ENCODE measurements at places on chromosomes 16 and 17.
A peak's percentile ranks its signal among the peaks of the same experiment; 100 is the strongest.

GRCh38 chr17:82239926-82240505 is 11.2 kb downstream of the SLC16A3 start:
- DNase-seq = peak; percentile 86

DNA sequence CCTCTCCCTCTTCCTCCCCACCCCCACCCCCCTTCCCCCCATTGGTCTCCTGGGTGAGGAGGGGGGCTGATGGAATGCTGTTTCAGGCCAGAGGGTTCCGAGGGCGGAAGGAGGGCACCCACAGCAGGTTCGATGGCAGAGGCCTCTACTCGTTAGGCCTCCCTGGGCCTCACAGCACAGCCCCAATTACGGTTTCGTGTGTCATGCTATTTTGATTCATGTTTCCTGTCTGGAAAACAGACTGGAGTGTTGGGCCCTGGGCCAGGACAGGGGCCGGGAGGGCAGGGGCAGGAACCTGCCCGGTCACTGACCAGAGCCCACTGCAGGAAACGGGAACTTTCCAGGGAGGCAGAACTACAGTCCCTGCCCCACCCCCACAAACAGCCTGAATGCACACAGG is 138.2 kb downstream of the C16orf95 start:
- no peak for DNase-seq

GRCh38 chr16:4176906-4177417 is 60.7 kb upstream of the ADCY9 start:
- DNase-seq = peak; percentile 44

DNA sequence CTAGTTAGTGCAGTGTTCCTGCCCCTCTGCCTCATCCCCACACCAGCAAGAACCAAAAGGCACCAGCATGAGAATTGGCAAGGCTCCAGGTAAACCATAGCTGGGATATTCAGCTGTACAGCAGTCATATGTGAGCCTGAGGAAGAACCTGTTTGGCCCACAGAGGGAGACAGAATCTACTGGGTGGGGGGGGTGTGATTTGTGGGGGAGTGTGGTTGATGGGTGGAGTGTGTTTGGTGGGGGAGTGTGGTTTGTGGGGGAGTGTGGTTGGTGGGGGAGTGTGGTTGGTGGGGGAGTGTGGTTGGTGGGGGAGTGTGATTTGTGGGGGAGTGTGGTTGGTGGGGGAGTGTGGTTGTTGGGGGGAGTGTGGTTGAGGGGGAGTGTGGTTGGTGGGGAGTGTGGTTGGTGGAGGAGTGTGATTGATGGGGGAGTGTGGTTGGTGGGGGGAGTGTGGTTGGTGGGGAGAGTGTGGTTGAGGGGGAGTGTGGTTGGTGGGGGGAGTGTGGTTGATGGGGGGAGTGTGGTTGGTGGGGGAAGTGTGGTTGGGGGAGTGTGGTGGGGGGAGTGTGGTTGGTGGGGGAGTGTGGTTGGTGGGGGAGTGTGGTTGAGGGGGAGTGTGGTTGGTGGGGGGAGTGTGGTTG is 19.5 kb downstream of the MINK1 start:
- DNase-seq = peak; percentile 22

DNA sequence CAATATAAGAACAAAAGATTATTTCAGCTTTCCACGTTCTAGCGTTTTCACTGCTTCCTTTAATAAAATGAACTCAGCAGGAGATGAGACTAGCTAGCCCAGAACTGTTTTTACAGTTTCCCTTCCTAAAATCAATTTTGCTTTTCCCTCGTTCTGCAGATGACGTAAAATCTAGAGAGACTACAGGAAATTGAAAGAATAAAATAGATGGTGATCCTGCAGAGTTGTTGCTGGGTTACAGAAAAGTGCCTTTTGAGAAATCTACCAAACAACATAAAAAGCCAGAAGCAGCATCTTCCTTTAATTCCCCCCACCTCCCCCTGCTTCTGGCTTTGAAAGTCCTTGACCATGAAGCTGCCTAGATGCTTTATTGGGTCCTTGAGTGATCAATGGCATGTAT is 96.8 kb upstream of the CLEC3A start:
- no peak for DNase-seq
